ENCODE measurements at places on chromosomes 16 and 17.

DNA sequence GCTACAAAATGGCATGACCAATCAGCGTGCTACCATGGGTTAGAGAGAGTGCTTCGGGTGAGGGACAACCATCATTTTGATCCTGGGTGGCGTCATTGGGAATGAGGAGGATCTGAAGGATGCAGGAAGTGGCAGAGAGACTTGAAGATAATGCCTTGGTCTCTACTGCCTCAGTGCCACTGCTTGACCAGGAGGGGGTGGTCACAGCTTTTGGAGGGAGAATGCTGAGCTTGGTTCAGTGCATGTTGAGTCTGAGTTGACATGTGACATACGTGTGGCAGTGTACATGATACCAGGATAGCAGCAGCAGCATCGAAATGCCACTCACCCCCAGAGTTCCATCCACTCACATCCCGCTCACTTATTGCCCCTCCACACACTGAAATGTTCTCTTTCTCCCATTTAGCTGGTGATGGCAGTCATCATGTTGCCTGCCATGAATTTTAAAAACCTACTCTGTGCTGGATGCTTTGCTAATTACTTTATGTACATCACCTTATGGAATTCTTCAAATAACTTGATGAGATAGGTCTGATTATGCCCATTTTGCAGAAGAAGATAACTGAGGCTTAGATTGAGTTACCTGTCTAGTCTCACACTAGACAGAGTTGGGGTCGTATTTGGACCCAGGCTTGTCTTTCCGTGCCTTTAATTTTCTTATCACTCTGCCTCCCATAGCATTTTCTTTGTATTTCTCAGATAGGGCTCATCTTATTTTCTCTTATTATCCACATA is 36.7 kb downstream of the ARSG start:
- DNase-seq, result no peak

GRCh38 chr17:58279016-58279711 is 1.6 kb downstream of the MPO start:
- no peak for DNase-seq

DNA sequence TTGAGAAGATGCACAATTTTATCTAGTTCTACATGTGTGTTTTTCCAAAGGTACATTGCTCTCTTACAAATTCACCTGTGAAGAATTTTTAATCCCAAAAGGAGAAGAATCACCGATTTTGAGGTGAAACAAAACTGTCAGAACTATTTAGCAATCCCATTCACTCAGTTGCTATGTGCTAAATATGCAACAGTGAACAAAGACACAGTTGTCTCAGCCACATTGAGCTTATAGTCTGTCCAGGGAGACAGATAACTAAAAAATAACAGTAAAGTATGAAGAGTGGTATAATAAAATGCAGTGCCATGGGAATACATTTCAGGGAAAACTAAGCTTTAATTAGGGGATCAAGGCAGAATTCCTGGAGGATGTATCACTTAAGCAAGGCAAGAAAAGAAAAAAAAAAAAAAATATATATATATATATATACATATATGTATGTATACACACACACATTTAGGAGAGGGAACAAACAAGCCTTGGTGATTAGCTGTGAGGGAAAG is 110.4 kb downstream of the SPAG9 start:
- no peak for DNase-seq

DNA sequence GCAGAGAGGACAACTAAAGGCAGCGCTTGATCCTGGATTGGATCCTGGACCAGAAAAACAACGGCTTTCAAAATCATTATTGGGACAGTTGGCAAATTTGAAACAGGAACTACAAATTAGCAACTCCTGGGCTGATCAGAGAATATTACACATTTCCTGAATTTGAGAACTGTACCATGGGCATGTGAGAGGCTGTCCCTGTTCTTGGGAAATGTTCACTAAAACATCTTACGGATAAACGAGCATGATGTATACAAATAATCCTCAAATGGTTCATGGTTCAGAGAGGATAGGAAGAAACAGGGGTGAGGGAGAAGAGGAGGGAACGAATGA is 2.3 kb upstream of the ITGAE start:
- DNase-seq, result no peak

DNA sequence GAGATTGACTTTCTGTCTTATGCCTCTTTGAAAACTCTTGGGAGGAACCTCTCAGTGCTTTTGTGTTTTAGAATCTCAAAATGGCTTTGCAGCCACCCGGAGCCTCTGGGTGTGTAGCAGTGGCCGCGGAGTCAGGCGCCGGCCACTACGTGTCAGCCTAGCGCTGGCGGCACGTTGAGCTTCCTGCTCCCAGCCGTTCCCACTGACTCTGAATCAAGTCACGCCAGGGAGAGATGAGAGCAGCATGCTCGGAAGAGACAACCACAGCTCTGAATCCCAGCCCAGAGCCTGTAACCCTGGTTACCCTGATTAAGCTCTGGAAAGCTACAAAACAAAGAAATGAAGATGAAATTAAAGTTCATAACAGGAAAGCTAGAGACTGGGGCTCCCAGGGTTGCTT is 97.4 kb upstream of the CACNG5 start:
- no peak for DNase-seq

GRCh38 chr17:48722201-48722907 is at the start of gene PRAC1:
Gene PRAC1 (minus strand): TSS chr17:48722518. CDS start chr17:48722392, 126 bp downstream.
- no peak for DNase-seq

- DNase-seq, result no peak
Observed at GRCh38 chr16:73886426-73886825, 410.2 kb upstream of the PSMD7 start.

- DNase-seq, result peak; percentile 82
Observed at GRCh38 chr16:71610936-71611871, 14.8 kb upstream of the MARVELD3 start.

DNA sequence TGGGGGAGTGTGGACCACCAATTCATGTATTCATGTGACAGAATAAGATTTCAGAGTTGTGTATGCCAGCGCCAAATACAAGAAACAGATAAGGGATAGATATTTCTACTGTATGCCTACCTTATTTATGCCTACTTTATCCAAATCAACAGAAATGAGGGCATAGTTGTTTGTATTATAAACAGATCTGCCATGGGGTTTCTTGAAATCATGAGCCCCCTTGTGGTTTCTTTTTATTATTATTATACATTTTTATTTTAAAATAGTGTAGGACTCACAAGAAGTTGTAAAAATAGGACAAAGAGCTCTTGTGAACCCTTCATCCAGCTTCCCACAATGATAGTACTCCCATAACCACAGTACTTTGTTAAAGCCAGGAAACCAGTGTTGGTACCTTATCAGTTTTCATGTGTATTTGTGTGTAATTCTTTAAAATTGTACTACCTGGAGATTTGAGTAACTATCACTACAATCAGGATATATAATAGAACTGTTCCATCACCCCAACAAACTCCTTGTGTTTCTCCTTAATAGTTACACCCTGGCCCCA is 229.4 kb downstream of the CCDC182 start:
- DNase-seq, result no peak

DNA sequence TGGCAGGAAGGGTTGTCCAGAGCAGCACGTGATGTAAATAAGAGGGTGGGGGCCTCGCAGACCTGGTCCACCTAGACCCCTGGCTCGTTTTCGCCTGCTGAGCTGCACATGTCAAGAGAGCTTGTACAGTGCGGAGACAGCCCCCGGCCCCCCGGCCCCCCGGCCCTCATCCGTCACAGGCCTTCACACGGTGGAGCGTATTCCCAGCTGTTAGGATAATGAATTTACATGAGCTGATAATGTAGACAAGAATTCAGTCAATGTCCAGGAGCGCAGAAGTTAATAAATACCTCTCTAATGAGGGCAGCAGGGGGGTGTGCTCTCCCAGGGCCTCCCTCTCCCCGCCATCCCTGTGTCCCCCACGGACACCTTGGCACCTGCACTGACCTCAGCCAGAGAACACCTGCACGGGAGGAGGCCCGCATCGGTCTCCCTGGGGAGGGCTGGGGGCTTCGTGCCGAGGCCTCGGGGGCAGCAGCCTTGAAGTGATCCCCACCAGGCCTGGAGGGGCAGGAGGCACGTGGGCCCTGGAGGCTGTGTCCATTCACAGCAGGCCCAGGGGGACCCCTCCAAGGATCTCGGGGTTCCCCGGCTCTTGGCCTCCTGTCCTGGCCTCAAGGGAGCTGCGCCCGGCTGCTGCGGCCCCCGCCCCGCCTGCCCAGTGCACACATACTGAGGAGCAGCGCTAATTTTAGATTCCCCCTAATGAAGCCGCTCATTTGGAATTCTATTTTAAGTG is 14.6 kb downstream of the GSE1 start:
- DNase-seq, result no peak

DNA sequence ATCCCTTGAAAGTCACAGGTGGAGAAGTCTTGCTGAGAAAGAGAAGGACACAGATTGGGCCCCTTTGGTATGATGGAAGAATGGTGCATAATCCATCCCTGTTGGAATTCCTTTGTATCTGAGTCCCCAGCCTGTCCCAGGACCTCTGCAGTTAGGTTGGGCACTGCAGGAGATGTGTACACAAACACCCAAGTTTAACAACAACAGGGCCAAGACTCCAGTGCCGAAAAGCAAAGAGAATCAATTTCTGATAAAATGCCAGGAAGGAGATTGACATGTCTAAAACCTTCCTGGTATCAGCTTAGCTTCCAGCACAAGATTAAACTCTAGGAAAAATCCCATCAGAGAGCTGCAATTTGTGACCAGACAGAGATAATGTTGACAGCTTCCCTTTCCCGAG is 32.9 kb downstream of the KATNIP start:
- DNase-seq, result no peak

GRCh38 chr16:61890386-61890785 is 145.9 kb downstream of the CDH8 start:
- DNase-seq, result no peak

DNA sequence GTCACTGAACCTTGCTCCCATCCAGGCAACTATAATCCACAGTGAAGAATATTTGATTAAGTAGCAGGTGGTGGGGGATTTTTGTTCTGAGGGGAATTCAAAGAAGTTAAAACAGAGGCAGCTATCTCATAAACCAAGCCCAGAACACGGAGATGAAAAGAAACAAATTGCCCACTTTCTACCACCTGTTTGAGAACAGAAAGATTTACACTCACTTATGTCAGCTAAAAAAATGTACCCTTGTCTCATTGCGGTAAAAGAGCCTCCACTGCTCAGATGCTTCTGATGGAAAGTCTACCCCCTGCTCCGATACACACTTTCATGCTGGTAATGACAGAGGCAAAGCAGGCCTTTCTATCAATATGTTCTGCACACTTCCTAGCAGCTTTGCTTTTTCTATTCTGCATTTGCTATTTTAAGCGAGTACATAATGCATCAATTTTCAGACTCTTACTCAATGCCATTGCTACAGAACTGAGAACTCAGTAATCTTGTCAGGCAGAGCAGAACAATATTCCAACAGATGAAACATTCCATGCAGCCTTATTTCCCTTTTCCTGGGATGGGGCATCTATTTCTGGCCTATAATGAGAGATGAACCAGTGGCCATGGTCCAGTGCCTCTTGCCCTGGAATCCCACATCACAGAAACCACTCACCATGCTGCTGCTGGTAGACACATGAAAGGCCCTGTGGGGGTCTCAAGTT is 29.0 kb downstream of the CDK5R1 start:
- DNase-seq, result peak; percentile 72

GRCh38 chr16:58461056-58461455 is 38.9 kb upstream of the NDRG4 start:
- DNase-seq, result no peak
